Stimulated activated CD8-positive, alpha-beta memory T cell treated with anti-CD3 and anti-CD28 coated beads, Interleukin-2, amount 100 ng/mL, for 1 hour (primary cell): ENCODE measurements at places on chromosomes 5 and 9.

- DNase-seq, result no peak
Observed at GRCh38 chr5:125047871-125048270, 301.4 kb upstream of the ZNF608 start.

DNA sequence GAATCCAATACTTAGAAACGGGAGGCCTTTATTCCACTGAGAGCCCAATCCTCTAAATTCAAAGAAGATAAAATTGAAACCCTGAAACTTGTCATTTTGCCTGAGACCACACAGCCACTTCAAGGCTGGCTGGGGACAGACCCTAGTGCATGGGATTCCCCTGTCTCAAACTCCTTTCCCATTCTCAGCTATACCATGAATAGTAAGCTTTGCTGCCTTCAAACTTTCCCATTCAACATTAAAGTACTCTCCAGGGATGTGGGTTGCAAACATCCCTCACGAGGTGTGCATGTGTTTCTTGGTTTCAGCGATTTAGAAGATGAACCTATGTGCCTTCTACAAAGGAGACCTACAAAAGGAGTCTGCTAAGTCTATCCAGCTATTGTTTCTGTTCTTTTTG is 64.6 kb downstream of the GABRB2 start:
- DNase-seq, result no peak

- no peak for DNase-seq
Observed at GRCh38 chr9:125440411-125440810, 178.8 kb downstream of the GAPVD1 start.

DNA sequence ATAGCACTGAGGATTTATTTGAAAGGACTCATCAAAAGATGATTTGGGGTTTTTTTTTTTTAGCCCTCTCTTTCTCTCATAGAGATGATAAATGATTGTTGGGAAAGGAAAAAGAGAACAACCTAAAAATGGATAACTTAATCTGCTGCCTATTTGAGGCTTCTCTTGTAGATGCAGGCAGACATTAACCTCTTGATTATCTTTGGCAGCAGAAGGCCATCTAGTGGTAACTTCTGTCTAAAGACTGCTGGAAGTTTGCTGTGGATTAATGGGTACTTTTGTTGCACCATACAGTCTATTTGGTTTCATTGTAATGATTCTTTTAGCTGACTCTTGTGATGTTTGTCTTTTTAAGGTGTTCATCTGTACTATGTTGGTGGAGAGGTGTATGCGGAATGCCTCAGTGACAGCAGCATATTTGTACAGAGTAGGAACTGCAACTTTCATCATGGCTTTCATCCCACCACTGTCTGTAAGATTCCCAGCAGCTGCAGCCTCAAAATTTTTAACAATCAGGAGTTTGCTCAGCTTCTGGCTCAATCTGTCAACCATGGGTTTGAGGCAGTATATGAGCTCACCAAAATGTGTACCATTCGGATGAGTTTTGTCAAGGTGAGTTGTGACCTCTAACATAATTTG is 18.8 kb downstream of the SMIM32 start:
- no peak for DNase-seq

GRCh38 chr9:114198249-114199040 is 43.1 kb downstream of the COL27A1 start:
- no peak for DNase-seq

DNA sequence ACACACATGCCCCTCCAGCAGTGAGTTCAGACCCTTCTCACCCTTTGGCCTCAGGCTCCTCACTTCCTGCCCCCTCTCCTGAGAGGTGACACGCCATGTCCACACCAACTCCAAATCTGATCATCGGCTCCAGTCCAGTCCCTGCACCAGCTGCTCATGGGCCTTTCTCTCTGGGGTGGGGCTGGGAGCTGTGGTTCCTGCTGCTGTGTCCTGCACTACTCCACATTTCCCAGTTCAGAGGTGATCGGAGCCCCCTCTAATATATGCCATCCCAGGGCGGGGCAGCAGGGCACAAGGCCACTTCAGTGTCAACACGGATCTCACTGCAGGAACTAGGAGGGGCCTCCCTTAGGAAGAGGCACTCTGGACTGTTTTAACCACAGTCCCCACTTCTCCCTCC is 91.5 kb downstream of the ADAMTS2 start:
- DNase-seq, result no peak

DNA sequence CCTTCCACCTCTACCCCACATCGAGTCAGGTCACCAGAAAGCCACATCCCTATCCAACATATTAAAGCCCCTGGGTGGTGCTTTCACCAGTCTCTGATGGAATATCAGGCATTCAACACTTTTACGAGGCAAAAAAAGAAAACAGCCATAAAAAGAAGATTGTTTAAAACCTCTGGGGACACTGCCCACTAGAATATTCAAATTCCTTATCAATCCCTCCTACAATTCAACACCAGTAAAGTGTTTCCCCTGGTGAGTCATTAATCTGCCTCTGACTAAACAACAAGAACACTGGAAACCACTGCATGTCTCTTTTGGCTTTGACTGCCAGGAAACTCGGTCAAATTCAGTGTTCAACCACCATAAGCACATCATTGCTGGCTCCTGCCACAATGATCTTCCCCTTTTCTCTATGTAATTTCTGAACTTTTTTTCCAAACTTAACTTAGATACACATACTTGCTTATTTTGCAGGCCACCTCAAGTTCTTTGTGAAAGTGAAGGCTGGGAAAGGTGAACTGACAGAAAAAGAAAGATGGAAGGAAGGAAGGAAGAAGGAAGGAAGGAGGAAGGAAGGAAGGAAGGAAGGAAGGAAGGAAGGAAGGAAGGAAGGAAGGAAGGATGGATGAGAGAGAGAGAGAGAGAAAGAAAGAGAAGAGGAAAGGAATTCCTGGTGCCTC is 105.3 kb downstream of the PAX5 start:
- DNase-seq, result no peak

- DNase-seq, result no peak
Observed at GRCh38 chr9:2727966-2728613, 10.8 kb downstream of the KCNV2 start.

GRCh38 chr9:109455861-109456260 is 42.2 kb downstream of the PTPN3 start:
- no peak for DNase-seq

DNA sequence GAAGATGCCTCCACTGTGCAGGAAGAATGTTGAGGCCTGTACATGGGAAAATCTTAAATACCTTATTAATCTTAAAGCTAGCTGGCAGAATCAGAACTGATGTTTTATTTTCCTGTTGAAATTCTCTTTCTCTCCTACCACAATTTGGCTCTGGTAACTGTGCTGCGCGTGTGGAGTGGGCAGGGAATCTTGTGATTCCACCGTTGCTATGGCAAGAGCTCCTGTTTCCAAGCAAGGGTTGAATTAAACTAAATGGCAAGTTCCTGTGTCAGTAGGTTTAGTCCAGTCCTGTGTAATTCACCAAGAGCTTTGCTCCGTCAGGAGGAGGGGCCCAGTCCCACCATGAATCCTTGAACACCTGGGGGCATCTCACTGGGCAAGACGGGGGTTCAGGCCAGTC is 36.4 kb downstream of the NXNL2 start:
- DNase-seq, result no peak
